Naive thymus-derived CD4-positive, alpha-beta T cell (primary cell): ENCODE measurements at places on chromosomes 12 and 14.

DNA sequence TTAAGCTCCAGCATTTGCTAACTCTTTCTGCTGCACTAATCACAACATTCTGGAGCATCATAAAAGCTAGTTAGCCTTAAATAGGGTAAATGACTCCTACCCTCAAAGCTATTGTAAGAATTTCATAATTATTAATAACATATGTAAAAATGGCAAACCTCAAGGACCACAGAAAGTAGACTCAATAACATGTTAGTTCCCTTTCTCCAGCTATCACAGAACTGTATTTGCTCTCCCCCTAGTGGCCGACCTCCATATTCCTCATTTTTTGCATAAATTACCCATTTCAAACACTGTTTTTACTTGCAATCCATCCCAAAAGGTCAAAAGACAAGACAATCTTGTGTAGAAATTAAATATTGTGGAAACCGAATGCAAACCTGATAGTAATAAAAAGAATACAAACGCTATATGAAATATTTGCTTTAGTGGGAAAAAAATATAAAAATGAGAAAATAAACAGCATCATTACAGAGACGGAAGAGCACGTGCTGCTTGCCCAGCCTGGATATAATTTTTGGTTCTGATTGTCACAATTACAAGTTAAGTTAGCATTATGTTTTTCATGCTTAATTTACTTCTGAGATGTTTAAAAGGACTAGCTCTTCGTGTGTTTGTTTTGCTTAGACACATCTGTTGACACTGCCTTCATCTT lies 97.9 kb downstream of the RERGL start:
- H3K4me1 ChIP-seq = no peaks in the 10 kb centered on the region
- no peaks in the 10 kb centered on the region for H3K36me3 ChIP-seq
- H3K27ac ChIP-seq = no peak overlapping the region
- no peaks in the 10 kb centered on the region for H3K27me3 ChIP-seq
- no peak overlapping the region for H3K4me3 ChIP-seq

DNA sequence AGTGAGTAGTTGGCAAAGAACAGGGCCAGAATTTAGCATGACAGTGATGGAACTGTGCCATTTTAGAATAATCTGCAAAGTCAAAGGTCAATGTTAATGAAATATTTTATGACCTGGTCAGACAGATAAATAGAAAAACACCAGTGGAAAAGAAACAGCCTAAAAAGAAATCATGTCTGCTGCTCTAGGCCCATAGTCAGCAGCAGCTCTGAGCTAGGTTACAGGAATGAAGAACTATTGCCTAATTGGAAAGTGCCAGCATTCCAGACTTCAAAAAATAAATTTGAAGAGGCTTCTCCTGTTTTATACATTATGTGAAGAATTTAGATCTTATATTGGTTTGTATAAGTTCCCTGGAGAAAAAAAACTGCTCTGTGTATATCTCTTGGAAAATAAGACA lies 9.8 kb downstream of the NPC2 start:
- H3K4me1 ChIP-seq = no peaks in the 10 kb centered on the region
- no peaks in the 10 kb centered on the region for H3K27me3 ChIP-seq
- DNase-seq = no peak

DNA sequence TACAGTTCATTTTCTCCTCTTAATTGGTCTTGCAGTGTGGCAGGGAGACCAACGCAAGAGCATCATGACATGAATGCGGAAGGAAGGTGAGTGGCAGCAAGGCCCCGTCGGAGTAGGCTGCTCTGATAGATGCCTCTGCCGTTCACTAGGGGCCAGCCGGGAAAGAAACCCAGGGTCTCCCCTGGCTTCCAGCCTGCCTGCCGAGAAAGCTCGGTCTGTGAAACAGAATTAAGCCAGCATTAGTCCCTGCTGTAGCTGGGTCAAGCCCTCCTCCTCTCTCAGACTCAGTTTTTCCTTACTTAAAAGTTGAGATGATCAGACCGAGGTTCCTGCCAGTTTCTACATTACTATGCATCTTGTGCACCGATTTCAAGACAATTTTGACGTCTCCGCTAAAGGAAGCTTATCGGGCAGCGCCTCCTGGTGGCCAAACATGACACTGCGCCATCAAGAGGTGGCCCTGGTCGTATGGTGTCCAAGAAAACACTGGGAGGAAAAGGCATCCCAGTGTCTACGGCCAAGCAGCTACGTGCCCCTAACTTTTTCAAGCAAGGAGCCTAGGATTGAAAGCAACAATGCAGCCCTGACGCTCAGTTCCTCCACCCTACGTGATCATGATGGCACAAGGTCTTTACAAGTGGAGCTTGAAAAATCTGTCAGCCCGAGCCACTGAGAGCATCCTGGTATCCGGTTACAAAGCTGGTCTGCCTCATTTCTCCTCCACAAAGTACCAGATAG lies 131.6 kb downstream of the KSR2 start:
- no peaks in the 10 kb centered on the region for H3K4me1 ChIP-seq
- no peaks in the 10 kb centered on the region for H3K27me3 ChIP-seq
- H3K27ac ChIP-seq = no peak overlapping the region
- H3K36me3 ChIP-seq = no peaks in the 10 kb centered on the region

- no peaks in the 10 kb centered on the region for H3K36me3 ChIP-seq
- no peak for DNase-seq
- no peaks in the 10 kb centered on the region for H3K4me1 ChIP-seq
- H3K4me3 ChIP-seq = no peak overlapping the region
Measured at GRCh38 chr12:126309278-126309677, 1244.0 kb downstream of the AACS start.

GRCh38 chr14:68451696-68452373 lies 341.0 kb downstream of the ZFP36L1 start:
- DNase-seq = no peak
- H3K4me3 ChIP-seq = no peak overlapping the region
- no peak overlapping the region for H3K27ac ChIP-seq
- H3K36me3 ChIP-seq = no peaks in the 10 kb centered on the region
- H3K27me3 ChIP-seq = no peaks in the 10 kb centered on the region

- H3K36me3 ChIP-seq = peaks cover 4% of the 10 kb centered on the region
- peak overlapping the region; percentile 43 for H3K4me3 ChIP-seq
- DNase-seq = no peak
- peaks cover 82% of the 10 kb centered on the region for H3K4me1 ChIP-seq
- no peaks in the 10 kb centered on the region for H3K27me3 ChIP-seq
Measured at GRCh38 chr12:121784460-121784859, 9.0 kb downstream of the RHOF start.

- H3K27ac ChIP-seq = no peak overlapping the region
- DNase-seq = peak; percentile 57
- H3K4me1 ChIP-seq = peaks cover 19% of the 10 kb centered on the region
- no peaks in the 10 kb centered on the region for H3K36me3 ChIP-seq
Measured at GRCh38 chr14:70955543-70956480, 48.6 kb downstream of the PCNX1 start.

- no peak for DNase-seq
- H3K27ac ChIP-seq = no peak overlapping the region
- H3K27me3 ChIP-seq = no peaks in the 10 kb centered on the region
- H3K36me3 ChIP-seq = no peaks in the 10 kb centered on the region
Measured at GRCh38 chr12:41548926-41549325, 360.8 kb downstream of the PDZRN4 start.

GRCh38 chr12:28446031-28446430 lies 255.8 kb downstream of the CCDC91 start:
- H3K27me3 ChIP-seq = no peaks in the 10 kb centered on the region
- no peak overlapping the region for H3K4me3 ChIP-seq
- H3K4me1 ChIP-seq = no peaks in the 10 kb centered on the region
- no peaks in the 10 kb centered on the region for H3K36me3 ChIP-seq
- DNase-seq = no peak

DNA sequence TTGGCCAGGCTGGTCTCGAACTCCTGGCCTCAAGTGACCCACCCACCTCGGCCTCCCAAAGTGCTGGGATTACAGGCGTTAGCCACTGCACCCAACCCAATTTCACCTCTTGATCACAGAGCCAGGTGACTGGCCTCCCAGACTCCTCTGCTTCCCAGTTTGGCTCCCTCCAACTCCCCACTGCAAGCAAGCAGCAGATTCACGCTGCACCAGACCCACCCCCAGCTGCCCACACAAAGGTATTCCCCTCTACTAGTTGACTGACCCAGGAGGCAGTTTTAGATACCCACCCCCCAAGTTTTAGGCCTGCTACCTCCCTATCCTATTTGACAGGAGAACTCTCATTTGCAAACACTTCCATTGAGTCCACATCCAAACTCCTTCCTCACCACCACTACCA lies 5.2 kb downstream of the RARG start:
- no peak overlapping the region for H3K27ac ChIP-seq
- H3K27me3 ChIP-seq = no peaks in the 10 kb centered on the region
- H3K36me3 ChIP-seq = no peaks in the 10 kb centered on the region
- no peak for DNase-seq
- H3K4me3 ChIP-seq = no peak overlapping the region

- no peaks in the 10 kb centered on the region for H3K4me1 ChIP-seq
- no peak overlapping the region for H3K27ac ChIP-seq
- H3K27me3 ChIP-seq = no peaks in the 10 kb centered on the region
- H3K4me3 ChIP-seq = no peak overlapping the region
- H3K36me3 ChIP-seq = peaks cover under 1% of the 10 kb centered on the region
Measured at GRCh38 chr14:61747342-61747741, 14.9 kb upstream of the SNAPC1 start.

DNA sequence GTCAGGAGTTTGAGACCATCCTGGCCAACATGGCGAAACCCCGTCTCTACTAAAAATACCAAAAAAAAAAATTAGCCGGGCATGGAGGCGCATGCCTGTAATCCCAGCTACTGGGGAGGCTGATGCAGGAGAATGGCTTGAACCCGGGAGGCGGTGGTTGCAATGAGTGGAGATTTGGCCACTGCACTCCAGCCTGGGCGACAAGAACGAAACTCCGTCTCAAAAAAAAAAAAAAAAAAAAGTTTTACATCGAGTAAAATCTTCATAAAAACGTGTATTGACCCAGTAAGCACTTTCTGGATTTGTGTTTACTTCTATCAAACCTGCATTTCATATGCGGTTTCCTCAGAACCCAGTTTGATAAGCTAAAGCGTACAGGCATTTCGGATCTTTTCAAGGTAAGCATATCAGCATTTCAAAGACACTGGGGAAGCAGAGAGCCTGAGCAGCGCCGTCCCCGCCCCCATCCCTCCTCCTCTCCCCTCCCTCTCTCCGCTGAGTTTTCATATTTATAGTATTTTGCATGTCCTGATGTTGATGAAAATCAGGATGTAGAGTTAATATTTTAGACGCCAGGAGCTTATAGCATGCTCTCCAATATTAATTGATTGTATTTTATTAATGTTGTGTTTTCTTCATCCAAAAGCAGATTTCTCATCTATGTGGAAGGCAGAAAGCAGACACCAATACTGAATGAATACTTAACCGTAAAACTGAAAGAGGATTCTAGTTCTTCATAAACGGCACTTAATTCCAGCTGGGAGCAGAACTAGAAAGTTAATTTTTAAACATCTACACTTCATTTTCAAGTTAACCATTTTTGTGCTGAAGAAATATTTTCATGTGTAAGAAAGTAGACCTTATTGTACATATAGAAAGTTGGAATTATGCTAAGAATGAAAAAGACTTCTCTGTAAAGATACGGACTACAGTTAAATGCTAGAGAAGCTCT lies 9.2 kb upstream of the HIP1R start:
- DNase-seq = no peak
- no peaks in the 10 kb centered on the region for H3K4me1 ChIP-seq
- no peaks in the 10 kb centered on the region for H3K36me3 ChIP-seq
- H3K4me3 ChIP-seq = peak overlapping the region; percentile 30

DNA sequence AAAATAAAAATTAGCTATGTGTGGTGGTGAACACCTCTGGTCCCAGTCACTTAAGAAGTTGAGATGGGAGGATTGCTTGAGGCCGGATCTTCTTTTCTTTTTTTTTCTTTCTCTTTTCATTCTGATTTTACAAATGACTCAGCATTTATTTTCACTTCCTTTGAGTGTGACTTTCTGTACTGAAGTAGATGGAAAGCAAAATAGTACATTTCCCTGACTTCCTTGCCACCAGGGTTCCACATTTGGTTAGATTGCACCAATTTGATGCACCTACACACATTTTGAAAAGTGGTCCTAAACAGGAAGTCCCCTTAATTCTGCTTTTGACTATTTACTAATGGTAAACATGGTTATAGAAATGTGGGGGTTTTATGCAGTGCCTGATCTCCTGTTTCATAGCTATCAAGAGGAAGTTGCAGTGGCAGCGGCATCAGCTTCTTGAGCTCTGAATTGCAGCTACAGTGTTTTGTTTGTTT lies 13.0 kb upstream of the LEMD3 start:
- DNase-seq = peak; percentile 30
- no peaks in the 10 kb centered on the region for H3K27me3 ChIP-seq
- no peaks in the 10 kb centered on the region for H3K4me1 ChIP-seq
- H3K36me3 ChIP-seq = no peaks in the 10 kb centered on the region

DNA sequence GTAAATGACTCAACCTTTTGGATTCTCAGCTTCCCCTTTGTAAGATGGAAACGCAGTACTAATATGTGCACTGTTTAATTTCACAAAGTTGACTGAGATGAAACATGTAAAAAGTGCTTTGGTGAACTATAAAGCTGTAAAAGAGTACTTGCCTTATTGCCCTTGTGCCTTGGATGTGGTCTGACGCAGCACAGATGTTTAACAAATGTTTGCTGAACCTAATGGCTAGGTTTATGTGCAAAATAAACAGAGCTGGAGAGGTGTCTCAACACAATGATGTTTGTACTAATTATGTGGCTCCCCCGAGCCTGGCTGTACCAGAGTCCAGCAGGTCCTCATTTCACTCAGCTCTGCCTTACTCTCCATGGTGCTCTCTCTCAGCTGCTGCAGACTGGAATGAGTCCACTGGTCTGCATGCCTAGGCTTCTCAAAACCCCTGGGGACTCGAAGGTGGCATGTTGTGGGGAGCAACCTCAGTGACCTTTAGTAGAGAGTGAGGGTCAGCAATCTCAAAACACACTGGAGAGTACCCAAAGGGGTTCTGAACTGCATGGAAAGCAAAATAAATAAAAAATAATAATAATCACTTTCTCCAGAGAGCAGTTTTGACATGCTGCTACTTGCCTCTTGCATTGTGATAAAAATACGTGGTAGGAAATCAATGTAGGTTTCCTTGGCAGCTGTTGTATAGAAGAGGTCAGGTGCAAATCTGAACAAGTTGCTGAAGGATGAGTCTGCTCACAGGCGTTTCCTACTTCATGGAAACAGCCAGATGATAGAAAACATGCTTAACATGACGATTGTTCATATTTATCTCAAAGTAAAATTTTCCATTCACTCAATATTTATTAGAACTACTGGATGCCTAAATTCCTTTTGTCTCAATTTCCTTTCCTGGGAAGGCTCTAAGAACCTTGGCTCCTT lies 8.5 kb upstream of the AMIGO2 start:
- H3K27ac ChIP-seq = no peak overlapping the region
- no peak for DNase-seq
- H3K36me3 ChIP-seq = no peaks in the 10 kb centered on the region

- no peak overlapping the region for H3K4me3 ChIP-seq
- no peaks in the 10 kb centered on the region for H3K4me1 ChIP-seq
- H3K27me3 ChIP-seq = no peaks in the 10 kb centered on the region
- H3K36me3 ChIP-seq = no peaks in the 10 kb centered on the region
- no peak for DNase-seq
Measured at GRCh38 chr12:1927051-1927680, 8.7 kb upstream of the CACNA2D4 start.

GRCh38 chr14:74219277-74220205 lies 19.7 kb upstream of the VSX2 start:
- no peak overlapping the region for H3K27ac ChIP-seq
- H3K4me1 ChIP-seq = peaks cover 6% of the 10 kb centered on the region
- DNase-seq = no peak
- H3K27me3 ChIP-seq = no peaks in the 10 kb centered on the region
